ENCODE measurements at places on chromosomes 16 and 17.

GRCh38 chr16:13148836-13149235 lies 247.4 kb downstream of the SHISA9 start:
- no peak for DNase-seq

DNA sequence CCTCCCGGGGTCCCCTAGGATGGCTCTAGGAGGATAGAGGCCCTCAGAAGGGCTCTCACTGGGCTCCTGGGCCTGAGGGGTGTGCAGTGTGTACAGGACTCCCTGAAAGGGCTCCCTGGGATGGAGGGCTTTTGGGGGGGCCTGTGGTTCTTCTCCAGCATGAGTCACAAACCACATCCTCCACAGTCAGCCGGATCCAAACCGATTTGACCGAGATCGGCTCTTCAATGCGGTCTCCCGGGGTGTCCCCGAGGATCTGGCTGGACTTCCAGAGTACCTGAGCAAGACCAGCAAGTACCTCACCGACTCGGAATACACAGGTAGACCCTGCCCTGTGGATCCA lies 4.5 kb downstream of the TRPV2 start:
- DNase-seq, result no peak

DNA sequence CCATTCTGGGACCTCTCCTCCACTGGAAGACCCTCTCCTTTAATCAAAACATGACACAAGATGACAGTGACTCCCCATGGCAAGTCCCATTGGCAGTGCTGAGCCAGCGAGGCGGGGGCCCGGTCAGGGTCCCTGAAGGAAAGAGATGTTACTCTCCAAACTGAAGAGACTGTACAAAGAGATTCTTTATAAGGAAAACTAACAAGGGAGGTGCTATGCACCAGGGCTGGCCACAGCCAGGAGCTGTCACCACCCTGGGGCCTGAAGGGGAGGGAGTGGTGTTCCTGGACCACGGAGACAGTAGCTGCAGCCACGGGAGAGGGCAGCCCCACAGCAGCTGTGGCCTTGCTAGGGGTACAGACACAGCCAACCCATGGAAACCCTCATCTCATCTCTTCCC lies 123.1 kb downstream of the XYLT1 start:
- no peak for DNase-seq

- no peak for DNase-seq
These were observed 99.9 kb upstream of the CORO6 start for GRCh38 chr17:29722411-29723198.

DNA sequence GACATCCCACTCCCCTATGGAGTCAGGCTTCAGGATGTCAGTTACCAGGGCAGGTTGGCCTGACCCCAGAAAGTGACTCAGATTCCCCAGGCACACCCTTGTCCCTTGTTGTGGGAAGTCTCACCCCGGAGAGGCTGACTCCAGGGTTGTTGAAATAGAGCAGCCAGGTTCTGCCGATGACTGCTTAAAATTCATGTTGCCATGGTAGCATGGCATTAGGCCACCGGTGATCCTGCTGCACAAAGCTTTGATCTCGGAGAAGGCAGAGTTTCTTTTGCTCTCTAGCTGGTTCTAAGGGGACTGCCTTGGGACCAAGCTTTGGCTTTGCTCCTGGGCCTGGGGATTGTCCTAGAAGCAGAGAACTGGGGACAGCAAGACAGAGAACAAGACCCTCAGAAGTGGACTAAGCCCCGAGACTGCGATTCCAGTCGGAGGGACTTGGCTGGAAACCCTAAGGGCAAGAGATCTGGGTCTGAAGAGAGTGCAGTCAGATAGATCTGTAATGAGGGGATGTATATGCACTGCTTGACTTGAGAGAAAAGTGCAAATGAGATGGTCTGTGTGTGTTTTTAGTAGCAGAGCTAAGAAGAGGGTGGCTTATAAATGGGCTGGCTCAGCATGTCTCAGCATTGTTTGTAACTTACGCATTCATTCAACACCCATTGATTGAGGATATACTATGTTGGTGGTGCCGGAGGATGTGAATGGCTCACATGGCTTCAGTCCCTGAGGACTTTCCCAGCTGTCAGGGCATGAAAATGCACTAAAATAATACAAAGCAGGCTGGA lies 106.9 kb downstream of the RGS9 start:
- DNase-seq, result no peak

Data from glomerular endothelial cell (primary cell).